ENCODE measurements at places on chromosomes 7 and 10. TPM values are rescaled to one million over a fixed set of nuclear protein-coding genes. Genes with fewer than 3 reads are reported as not detected.
A peak's percentile ranks its signal among the peaks of the same experiment; 100 is the strongest.

- no peak for DNase-seq
Observed at GRCh38 chr7:75977743-75978142, 16.7 kb downstream of the TMEM120A start.

DNA sequence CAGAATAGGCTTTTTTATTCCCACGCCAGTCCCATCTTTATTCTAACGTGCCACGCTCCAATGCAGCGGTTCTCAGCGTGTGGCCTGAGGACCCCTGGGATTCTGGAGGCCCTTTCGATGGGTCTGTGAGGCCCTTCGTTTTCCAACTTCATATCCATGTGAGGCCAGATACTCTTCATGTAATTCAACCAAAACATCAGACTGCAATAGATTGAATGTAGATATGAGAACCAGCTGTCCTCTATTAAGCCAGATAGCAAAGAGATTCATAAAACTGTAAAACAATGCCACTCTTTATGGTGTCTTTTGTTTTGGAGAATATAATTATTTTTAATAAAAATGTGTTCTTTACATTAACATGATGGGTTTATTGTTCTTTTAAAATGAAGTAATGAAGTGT, 53.2 kb upstream of the KMT2C start:
- no peak for DNase-seq

DNA sequence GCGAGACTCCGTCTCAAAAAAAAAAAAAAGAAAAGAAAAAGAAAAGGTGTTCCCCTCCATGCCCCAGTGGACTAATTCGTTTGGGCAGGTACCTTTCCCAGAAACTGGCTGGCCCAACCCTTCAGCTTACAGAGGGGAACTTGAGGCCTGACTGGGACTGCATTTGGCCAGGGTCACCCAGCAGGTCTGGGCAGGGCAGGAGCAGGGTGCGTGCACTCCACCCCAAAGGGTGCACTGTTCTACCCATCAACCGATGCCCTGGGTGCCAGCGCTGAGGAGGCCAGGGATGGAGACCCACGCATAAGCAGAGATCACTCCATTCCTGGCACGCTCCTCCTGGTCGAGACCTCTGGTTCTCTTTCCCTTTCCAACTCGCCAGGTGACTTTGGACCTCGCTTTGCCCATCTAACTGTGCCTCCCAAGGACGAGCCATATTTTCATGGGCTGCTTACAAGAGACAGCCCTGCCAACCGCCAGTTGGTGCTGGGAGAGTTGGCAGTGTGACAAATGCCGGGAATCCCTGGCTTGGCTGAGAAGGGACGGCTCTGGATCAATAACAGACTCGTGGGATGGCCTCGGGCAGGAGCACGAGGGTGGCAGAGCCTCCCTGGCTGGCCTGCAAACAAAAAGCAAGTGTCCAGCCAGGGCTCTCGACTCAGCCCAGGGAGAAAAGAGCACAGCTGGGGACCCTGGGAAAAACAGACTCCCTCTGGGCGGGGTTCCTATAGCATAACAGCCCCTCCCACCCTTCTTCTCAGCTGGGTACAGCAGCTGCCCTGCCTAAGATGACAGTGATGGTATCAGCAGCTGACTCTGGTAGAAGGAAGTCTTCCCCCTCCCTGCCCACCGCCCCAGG, 7.9 kb downstream of the HSPB1 start:
- DNase-seq, result peak; percentile 63

DNA sequence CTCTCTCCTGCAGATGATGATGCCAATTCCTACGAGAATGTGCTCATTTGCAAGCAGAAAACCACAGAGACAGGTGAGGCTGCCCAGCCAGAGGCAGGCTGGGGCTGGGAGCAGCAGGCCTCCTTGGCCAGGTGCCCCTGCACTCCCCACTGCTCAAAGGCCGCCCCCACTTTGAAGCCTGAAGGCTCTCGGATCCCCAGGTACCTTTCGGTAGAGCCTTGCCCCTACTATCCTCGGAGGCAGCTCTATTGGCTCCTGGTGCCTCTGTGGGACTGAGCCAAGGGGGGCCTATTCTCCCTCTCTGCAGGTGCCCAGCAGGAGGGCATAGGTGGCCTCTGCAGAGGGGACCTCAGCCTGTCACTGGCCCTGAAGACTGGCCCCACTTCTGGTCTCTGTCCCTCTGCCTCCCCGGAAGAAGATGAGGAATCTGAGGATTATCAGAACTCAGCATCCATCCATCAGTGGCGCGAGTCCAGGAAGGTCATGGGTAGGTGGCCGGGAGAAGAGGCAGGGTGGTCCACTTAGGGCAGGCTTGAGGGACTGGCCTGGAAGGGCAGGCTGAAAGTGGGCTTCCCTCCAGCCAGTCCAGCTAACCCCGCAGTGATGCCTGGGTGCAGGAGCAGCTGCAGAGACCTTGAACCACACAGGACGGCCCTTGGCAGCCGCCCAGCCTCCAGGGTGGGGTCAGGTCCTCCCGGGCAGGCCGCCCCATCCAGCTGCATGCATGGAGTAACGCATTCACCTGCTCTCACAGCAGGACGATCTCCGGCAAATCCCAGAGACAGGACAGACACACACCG, 14.1 kb downstream of the LAT2 start:
- DNase-seq, result no peak

DNA sequence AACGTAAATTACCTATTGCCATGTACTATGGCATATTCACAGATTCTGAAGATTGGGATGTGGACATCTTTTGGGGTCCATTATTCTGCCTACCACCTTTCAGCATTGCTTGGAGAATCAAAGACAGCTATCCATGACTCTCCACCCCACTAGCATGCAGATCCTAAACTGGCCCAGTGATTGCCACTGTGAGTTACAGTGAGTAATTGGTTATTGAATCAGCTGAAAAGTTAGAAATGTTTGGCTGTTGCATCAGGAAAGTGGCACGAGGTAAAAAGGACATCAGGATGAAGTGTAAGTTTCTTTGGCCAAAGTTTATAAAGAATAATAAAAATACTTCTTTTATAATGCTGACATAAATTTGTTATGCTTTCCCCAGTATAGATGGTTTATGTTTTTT, 148.2 kb upstream of the ETV1 start:
- no peak for DNase-seq

TMEM229A gene
- 2.4 TPM for total RNA-seq
